Activated CD4-positive, CD25-positive, alpha-beta regulatory T cell treated with anti-CD3 and anti-CD28 coated beads, Interleukin-2, amount 50 U/mL, for 24 hours (primary cell): ENCODE measurements at places on chromosomes 12 and 14.

DNA sequence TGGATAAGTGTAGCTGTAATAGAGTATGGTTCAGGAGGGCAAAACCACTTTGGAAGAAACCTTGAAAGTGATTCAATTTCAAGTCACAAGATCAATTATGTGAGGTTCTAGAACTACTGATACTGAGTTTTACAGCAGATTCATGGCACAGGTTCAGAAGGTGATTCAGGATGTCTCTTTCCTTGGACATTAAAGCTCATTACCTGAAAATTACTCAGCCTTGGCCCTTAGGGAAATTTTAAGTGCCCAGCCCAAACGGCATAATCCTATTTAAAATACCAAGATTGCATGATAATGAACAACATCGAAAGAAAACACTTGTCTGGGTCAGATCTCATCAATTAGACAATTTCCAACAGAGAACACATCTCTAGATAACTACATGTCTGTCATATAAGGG lies 70.2 kb upstream of the SLC38A2 start:
- ATAC-seq = no peak

GRCh38 chr14:75539561-75540478 lies 17.6 kb downstream of the BATF start:
- peak; percentile 61 for ATAC-seq

- no peak for ATAC-seq
Observed at GRCh38 chr14:91607322-91608047, 97.4 kb upstream of the PPP4R3A start.

DNA sequence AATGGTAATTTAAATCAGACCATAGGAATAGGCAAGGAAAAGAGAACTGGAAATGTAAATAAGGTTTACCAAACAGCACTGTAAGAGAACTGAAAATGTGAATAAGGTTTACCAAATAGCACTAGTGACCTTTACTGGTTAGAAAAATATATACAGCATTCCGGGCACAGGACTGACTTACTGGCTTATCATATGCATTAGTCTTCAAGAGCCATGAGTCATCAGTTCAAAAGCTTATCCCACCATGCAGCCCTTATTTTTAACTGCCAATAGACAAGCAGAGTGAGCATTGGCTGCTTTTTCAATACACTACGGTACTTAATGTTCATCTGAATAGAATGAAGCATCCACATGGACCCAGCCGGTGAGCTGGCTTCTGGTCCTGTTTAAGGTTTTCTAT lies 13.0 kb upstream of the NELL2 start:
- no peak for ATAC-seq

DNA sequence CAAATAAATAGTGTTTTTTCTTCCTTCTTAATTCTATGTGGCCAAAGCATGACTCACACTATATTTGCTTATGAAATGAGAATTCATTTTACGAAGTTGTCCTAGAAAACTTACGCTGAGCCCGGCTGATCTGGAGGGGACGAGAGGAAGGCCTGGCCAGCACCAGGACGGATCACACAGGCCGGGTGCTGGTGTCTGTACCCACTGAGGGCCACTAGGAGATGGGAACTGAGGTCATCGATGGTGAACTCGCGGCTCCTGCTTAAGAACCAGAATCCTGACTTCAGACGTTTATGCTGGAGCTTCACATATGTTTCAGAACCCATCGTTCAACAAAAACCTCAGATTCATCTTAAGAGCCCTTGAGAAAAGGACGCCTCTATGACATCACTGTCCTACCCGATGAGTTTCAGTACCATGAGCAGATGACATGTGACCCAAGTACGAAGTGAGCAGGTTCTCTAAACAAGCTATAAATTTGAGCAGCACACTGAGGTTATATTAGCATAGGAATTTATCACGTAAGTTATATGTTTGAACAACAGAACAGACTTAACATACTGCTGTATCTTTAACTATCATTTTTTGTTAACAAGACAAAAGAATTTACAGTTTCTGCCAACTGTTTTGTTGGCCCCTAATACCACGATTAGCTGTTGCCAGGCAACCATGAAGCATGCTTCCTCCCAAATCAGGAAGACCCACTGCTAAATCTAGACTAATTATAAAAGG lies 111.9 kb downstream of the FOXN3 start:
- peak; percentile 78 for ATAC-seq

GRCh38 chr12:39872425-39872824 lies 233.5 kb downstream of the SLC2A13 start:
- ATAC-seq = no peak

GRCh38 chr12:108316176-108317086 lies 22.7 kb downstream of the CMKLR1 start:
- no peak for ATAC-seq

DNA sequence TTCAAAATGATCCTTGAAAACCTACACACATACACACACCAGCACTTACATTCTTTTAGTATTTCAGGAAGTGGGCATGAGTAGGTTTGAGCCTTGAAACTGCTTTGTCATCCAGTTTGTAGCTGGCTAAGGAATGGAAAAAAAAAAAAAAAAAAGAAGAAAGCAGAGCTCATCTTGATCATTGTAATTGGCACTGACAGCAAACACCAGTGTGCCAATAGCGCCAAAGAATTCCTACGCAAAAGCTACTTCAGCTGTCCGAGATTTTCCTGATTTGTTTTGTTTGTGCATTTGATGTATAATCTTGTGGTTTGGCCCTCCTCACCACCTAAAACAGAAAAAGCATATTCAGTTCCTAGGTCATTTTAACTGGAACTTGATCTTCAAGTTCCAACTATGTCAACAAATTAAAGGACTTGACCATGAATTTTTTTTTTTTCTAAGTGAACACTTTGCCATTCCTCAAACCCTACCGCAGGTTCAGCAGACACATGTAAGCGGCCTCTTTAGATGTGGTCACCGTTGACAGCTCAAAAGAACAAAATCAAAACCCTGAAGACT lies 57.3 kb downstream of the FLRT2 start:
- no peak for ATAC-seq

DNA sequence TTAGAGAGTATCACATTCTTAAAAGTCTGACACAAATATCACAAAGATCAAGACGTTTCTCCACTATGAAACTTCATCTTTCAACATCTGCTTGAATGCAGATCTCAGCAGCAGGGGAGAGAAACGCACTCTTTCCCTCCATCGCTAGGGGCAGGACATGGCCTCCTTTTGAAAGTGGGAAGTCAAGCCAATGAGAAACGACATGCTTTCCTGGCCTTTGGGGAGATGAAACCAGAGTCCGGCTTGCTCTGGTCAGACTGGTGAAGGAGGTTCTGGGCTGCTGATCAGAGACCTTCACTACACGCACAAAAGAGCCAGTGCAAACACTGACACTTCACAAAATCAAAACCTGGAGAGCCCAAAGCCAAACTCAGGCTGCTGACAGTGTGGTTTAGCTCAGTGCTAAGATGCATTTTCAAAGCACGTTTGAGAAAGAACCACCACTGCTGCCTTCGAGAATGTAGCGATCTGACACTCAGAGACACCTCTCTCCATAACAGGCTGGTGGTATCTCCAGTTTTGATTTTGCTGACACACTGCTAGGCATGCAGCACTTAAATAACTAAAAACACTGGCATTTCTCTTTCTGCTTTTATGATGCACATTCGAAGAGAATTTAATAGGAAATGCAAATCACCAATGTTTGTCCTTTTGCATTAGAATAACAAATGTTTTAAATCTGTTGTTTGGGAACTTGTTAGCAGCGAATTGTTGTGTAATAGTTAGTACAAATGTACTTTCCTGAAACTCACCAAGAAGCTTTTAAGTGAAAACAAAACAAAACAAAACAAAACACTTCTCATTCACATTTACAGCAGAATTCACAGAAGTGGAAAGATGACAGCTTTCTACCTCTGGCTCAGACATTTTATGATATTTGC lies 93.9 kb upstream of the OVCH1 start:
- no peak for ATAC-seq

- ATAC-seq = peak; percentile 46
Observed at GRCh38 chr14:104676694-104677511, 12.5 kb upstream of the INF2 start.

GRCh38 chr14:94823556-94824341 lies 53.8 kb upstream of the GSC start:
- no peak for ATAC-seq

DNA sequence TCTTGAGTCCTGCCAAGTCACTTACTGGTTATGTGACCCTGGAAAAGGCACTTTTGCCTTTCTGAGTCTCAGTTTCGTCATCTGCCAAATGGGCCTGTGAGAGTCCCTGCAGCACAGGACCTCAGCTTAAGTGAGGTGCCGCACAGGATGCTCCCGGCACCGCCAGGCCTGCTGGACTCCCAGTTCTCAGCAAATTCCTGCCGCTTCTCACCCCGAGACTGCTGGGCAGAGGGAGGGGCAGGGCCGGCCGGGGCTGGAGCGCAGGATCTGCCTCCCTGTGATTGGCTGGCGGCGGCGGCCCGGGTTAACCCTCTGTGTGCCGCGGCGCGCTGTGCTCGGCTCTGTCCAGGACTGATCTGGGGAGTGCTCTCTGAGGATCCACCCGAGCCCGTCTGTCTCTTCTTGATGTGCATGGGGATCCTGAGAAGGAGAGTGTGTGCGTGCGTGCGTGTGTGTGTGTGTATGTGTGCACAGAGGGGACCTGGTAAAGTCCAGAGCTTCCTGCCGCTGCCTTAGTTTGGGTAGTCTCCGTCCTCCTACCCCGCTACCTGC lies 8.6 kb downstream of the SETD1B start:
- peak; percentile 59 for ATAC-seq

GRCh38 chr12:132123970-132124765 lies 20.0 kb downstream of the DDX51 start:
- ATAC-seq = no peak

- ATAC-seq = no peak
Observed at GRCh38 chr12:118611295-118611694, 234.9 kb downstream of the SUDS3 start.

DNA sequence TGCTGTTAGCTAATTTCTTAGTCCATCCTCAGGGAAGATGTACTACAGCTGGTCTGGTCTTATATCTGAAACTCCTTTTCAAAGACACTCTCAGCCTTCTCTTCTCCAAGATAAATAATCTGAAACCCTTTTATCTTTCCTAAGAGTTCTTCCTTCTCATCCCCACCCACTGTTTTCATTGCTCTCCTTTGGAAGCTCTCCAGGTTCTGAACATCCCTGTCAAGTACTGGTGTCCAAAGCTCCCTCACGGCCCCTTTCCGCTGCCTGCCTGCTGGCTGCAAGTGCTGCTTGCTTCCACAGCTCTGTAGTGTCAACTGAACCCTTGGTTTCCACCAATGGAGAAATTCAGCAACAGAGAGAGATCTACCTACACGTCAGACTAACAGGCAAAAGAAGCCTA lies 6.6 kb upstream of the SLC6A13 start:
- no peak for ATAC-seq

DNA sequence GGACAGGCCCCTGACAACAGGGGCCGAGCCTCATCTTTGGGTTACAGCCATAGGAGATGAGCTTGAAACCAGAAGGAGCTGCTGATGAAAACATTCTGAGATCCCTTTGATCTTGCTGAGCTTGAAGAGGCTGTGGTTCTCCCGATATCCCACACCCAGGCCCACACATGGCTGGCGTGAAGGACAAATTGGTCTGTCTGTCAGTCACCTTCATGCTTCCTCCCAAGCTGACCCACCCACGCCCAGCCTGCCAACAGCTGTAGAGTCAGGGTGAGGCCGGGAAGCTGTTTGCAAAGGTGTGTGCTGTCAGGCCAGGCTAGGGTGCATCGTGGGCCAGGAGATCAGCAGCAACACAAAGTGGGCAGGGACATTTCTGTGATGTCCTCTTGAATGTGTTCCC lies 43.2 kb downstream of the FZD10 start:
- no peak for ATAC-seq

DNA sequence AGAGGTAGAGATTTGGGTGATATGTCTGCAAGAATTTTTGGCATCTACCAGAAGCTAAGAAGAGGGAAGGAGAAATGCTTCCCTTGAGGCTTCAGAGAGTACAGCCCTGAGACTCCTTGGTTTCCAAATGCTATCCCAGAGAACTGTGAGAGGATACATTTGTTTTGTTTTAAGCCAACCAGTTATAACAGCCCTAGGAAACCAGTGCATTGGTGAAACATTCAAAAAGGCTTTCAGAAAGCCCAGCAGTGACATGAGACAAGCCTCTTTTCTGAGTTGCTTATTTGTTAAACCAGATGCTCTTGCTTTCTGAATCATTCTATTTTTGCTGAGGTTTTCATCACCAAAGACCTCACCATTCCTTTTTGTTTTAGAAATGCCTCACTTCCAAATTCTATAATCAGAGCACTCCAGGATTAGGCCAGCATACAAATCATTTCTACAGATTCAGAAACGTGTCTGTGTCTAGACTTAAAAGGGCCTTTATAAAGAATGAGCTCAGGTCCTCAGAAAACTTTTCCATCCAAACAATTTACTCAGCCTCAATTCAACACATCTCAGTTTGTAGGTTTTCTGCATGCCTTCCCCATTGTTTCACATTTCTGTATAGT lies 1617.8 kb upstream of the FLRT2 start:
- no peak for ATAC-seq

GRCh38 chr12:54432815-54433164 lies 13.7 kb upstream of the ITGA5 start:
- ATAC-seq = no peak

- no peak for ATAC-seq
Observed at GRCh38 chr14:73637830-73638229, 7.0 kb upstream of the DNAL1 start.

DNA sequence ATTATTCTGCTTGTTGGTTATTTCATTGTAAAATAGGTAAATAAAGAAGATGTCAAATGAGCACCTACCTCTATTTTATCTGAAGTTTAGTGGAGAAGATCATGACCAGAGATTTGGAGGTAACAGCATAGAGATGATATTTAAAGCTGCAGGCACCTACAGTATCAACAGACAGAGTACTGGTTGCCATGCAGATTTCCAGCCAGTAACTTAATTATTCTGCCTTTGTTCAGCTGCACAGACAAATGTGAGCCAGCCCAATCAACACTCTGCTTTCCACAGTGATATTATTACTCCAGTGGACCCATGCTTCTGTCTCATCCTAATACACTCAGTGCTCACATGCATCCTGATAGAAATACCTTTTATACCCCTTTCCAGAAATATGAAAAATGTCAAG lies 348.5 kb upstream of the RGS6 start:
- no peak for ATAC-seq

DNA sequence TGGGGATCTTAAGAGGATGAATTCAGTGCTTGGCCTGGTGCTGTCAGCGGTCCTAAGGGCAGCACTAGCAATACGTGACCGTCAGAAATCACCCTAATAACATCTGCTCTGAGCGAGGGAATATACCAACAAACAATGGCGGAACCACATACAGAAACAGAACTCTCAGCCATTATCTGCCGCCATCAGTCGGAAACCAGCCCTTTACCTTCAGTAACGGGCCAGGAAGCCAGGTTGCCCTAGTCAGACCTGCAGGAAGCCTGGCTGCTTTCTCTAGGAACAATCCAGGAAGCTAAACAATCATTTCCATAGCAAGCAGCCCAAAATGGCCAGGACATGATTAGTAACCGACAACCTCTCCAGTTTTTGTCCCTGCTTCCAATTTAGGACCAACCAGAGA lies 5.6 kb downstream of the CDCA4 start:
- ATAC-seq = no peak
